ENCODE measurements at places on chromosomes 13 and 19.
A peak's percentile ranks its signal among the peaks of the same experiment; 100 is the strongest.

DNA sequence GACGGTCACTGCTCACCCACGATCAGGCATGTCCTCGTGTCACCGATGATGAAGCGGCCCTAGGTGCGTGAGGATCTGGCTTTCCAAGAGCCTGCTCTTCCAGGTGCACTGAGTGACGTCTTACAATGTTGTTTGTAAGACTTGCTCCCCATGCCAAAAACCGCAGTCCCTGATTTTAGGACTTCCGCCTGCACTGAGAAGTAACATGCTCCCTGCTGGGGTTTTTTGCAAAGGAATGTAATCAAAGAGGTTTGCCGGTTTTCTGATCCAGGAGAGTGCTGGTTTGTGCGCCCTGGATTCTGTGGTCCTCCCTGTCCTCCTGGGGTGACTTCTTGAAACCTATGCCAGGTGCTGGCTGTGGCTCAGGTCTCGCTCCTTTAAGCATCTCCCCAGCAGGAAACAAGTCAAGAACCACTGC lies 38.8 kb downstream of the MYO9B start:
- no peak for DNase-seq

DNA sequence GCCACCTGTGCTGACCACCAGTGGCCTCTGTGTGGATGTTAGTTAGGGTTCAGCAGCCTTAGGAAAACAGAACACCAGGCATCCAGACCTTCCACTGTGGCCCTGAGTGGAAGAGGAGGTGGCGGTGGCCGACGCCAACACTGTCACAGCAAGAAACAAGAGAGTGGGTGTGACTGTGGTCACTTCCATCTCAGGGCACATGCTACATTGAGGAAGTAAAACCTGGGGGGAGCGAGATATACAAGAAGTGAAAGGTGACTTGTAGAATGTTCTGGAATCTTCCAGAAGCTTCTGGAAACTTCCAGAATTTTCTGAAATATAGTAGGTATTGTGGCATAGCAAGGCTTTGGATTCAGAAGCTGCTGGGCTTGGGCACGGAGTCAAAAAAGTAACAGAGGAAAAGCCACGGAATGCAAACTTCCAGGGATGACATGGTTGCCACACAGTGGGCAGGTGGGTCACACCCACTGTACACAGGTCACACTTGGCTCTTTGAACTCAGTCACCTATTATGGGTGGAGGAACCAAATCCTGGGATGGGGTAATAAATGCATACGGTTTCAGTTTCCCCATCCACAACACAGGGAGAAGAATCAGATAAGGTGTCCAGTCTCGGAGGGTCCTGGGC lies 24.3 kb downstream of the GNG7 start:
- no peak for DNase-seq

DNA sequence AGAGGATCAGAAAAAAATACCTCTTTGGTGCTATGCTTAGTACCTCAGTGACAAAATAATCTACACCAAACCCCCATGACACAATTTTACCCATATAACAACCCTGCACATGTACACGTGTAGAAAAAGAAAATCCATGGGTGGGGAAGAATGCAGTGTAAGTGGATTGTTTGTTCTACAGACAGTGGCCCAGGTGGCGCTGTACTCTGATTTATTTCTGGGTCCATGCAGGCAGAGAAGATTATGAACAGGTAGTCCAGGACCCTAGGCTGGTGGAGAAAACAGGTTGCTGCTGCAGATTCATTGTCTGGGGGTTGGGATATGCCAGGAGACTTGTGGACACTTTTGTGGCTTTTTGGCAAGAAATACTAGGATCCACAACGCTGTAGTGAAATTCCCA lies 9.1 kb downstream of the ZNF100 start:
- no peak for DNase-seq

GRCh38 chr13:33636955-33637670 lies 180.8 kb upstream of the RFC3 start:
- no peak for DNase-seq

DNA sequence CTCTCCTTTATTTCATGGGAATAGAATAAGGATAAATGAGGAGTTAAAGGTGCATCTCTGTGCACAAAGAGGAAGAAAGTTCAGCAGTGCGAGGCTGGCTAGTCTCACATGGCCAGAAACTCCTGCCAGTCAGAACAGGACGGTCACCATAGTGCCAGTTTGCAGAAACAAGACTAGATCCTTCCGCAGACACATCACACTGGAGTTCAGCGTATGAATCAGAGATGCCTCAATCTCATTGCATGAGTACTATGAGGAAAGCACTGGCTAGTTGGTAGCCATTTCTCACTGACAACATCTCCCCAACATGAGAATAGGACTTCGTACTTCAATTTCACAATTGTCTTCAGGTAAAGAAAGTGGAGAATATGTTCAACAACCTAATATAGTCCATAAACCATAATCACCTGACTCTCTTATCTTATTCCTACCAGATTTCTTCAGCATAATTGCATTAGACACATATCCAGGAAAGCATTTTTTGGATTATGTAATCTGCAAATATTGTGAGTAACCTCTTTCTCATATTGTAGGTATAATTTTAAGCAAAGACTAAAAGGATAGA lies 34.9 kb downstream of the RXFP2 start:
- no peak for DNase-seq

- no peak for DNase-seq
These were observed 36.7 kb upstream of the USPL1 start for GRCh38 chr13:30580852-30581502.

DNA sequence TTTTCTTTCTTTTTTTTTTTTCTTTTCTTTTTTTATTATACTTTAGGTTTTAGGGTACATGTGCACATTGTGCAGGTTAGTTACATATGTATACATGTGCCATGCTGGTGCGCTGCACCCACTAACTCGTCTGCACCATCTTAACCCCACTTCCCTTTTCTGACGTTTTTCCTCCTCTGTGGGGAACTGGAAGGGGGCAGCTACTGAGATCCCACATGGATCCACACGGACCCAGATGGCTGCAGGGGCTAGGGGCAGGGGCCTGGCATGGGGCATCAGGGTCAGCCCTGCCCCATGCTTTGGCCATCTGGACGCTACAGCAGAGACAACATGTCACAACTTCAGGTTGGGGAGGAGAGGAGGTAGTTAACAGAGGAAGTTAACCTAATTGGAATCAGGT lies 54.3 kb downstream of the RUBCNL start:
- DNase-seq = no peak

GRCh38 chr19:38569368-38569983 lies 48.3 kb downstream of the MAP4K1 start:
- DNase-seq = no peak

GRCh38 chr13:26184791-26185250 lies 37.3 kb downstream of the RNF6 start:
- DNase-seq = peak; percentile 80

- DNase-seq = no peak
These were observed 123.8 kb upstream of the ZNF91 start for GRCh38 chr19:23519031-23519430.

DNA sequence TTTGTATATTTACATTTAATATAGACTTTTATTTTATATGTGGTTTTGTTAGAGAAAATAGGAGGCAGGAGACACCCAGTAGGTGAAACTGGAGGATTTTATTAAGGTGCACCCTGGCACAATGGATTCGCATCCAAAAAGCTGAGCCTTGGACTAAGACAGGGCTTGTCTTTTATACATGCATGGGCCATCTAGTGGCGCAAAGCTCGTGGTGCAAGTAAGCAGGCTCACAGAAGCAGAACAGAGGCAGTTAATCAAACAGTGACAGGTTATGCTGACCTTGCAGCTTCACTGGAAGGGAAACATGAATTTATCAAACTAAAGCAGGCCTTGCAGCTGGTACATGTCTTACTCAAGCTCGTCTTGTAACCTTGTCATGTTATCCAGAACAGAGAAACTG lies 58.8 kb upstream of the ZNF681 start:
- no peak for DNase-seq

DNA sequence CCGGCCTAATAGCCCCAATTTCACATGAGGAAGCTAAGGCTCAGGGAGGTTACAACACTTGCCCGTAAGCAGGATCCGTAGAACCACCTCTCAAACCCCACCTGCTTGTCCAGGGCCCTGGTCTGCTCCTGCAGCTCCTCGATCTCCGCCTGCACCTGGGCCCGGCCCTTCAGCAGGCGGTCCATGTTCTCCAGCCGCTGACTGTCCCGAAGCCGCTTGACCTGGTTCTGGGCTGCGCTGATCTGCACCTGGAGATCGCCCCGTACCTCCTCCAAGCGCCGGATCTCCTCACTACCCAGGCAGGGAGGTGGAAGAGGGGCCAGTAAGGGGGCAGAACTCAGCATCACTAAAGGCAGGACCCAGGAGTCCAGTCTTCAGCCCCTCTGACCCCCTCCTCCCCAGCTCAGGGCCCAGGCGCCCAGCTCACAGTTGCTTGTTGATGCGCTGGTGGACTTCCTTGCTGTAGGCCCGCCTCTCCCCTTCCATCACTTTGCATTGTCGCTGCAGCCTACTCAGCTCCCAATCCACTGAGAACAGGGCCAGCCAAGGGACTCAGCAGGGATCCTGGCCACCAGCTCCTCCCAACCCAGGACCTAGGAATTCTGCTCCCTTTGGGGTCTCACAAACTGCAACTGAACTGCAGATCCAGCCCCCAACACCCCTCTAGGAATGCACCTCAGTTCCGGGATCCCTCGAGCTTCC lies 6.9 kb upstream of the EMP3 start:
- no peak for DNase-seq

- DNase-seq = no peak
These were observed 45.3 kb downstream of the KLF2 start for GRCh38 chr19:16369664-16370576.

DNA sequence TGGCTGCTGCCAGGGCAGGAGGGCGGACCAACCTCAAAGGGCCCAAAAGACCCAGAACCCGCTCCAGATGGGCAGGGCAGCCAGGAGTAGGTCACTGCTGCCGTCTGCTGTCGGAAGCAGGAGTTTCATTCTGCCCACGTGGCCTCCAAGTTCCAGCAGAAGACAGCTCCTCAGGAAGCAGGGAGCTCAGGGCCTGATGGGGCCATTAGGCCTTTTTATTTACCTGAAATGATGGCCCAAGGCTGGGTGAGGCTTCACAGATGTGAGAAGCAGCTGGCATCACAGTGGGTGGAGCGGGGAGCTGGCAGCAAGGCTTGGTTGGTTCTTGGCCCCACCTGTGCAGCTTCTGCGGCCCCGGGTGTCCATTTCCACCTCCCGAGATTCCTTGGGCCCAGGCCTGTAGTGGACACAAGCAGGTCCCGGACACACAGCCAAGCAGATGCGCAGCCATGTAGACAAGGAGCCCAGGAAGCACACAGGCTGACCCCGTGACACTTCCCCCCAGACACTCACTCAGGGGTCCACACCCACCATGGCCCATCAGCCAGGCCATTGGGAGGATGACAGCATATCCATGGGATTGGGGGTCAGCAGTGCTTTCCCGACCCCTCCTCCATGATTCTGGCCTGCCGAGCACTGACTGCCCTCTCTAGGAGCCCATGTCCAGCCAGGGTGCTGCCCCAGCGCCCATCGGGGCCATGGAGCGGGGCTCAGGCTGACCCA lies 26.4 kb downstream of the C13orf46 start:
- peak; percentile 35 for DNase-seq

- DNase-seq = no peak
These were observed 43.4 kb upstream of the NFIC start for GRCh38 chr19:3323026-3323425.

DNA sequence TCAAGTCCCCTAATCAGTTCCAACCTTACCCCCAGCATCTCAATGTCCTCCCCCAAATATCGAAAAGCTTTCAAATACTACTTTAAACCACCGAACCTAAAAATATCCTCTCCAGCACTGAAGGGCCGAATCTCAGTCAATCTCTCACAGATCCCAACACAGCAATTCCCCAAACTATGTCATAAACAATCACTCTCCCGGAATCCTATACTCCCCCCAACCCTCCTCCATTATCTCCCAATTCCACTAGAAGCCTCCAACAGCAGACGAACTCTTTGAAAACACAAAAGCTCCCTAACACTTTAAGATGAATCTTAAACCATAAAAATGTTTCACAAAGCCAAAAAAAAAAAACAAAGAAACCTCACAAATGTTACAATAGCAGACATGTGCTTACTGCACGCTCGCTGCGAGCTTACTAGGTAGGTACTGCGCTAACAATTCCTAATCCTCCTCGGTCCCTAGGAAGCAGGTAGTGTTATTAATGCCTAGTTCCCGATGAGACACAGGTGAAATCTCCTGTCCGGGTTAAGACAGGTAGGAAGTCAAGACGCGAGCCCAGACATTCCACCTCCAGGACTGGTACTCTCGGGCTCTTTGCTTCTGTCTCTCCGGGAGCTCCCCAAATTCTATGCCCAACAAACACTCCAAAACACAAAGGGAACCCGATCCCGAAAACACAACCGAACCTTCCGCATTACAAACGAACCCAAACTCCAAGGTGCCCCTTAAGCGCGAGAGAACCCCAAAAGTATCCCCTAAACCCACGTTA lies 14.2 kb downstream of the FBXO46 start:
- DNase-seq = no peak

DNA sequence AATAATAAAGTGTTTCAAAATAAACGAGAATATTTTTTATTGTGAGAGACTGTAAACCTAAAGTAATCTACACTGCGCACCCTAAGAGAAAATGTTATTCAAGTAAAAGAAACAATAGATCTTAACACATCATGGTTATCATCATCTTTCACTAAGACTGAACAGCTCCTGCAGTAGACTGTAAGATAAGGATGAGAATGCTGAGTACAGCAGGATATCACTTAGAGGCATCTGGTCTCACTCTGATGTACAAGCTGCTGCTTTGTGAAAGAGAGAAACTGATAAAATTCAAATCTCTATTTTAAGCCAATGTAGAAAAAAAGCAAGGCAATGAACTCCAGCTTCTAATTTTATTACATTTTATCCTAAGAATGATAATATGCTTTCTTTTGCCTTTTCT lies 261.7 kb upstream of the HTR2A start:
- DNase-seq = no peak

DNA sequence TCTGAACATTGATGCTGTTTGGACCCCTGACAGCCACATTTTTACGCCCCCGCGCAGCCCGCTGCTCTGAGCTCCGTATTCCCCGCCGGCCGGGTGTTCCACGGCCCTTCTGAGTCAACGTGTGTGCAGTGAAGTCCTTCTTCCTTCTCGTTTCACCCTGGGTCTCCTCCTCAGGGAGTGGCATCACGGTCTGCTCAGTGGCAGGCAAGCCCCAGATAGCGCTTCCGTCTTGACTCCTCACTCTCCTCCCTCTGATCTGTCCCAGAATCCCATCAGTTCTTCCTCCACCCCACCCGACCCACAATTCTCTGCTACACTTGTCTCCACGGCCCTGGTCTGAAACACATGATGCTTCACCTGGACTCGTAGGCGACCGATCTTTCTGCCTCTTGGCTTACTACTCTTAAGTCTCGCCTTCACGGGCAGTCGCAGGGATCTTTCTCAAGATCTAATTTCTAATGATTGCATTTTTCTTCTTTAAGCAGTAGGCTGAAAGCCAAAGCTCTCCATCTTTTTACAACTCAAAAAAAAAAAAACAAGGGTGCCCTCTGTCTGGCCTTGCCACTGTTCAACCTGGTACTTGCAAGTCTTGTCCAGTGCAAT lies 33.9 kb downstream of the CCNE1 start:
- DNase-seq = no peak

DNA sequence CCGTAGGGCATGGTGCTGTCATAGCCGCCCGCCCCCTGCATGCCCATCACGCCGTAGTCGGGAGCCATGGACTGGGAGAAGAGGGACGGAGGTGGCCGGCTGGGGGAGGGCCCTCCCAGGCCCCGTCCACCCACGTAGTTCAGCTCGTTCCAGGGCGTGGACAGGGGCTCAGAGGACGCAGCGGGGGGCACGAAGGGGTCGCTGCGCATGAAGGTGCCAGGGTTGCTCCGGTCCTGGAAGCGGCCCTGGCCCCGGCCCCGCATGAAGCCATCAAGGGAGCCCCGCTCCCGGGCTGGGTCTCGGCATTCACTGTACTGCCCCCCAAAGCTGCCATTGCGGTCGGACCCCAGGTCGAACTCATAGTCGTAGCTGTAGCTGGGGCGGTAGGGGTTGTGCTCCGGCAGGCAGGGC lies 6.7 kb downstream of the AKAP8 start:
- DNase-seq = no peak

Data from NCI-H1092 treated with DMSO at 0.1 percent for 48 hours (cell line).